Camera-type eye (tissue), 1 donor: ENCODE measurements at places on chromosomes 7 and 10. TPM values are rescaled to one million over a fixed set of nuclear protein-coding genes. Genes with fewer than 3 reads are reported as not detected.

The CUL1 gene
- 69.1 TPM for total RNA-seq

The DYDC2 gene
- total RNA-seq = 2.3 TPM

The NME8 gene
- total RNA-seq = not detected

The TFEC gene
- 4.5 TPM for total RNA-seq

The AKR1C1 gene
- 10.5 TPM for total RNA-seq

The HOXA7 gene
- not detected for total RNA-seq

The FGL2 gene
- 34.0 TPM for total RNA-seq

The NKX2-3 gene
- total RNA-seq = not detected

The MYO3A gene
- 10.5 TPM for total RNA-seq

The FFAR4 gene
- total RNA-seq = not detected

The PNLIP gene
- not detected for total RNA-seq

The ZPBP gene
- total RNA-seq = 5.7 TPM

The CHPF2 gene
- total RNA-seq = 31.4 TPM

The KCP gene
- total RNA-seq = 1.9 TPM
